ENCODE measurements at places on chromosomes 2 and 18.

DNA sequence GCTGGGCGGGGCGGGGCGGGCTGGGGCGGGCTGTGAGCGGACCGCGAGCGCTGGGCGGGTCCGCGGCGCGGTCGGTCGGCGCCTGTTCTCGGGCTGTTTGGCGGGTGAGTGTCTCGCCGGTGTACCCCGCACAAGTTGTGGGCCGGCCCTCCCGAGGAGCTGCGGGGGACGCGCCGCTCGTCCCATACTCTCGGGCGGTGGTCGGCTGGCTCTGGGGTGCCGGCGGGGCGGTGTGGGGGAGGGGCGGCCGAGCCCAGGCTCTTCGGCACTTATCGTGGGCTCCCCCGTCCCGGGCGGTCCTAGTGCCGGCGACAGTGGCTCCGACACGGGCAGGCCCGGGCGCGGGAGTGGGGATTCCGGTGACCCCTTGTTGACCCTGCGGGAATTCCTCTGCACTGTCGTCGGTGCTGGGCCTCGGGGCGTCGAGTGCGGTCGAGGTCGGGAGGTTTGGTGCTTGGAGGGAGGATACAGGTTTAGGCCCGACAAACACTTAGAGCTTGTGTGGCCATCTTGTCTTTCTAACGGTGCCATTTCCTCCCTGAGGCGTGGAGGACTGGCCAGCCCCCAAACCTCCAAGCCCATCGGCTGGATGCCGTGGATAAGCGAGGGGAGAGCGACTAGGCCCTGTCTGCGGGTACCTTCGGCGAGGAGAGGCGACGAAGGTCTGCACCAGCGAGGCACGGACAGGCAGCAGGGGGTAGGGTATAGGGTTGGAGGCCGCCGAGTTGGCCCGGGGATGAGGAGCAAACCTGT, at the start of gene SEPTIN2:
TSS of gene SEPTIN2 (plus strand) at position 47 of the 753 bp plus-strand sequence. CDS start 8,308 bp downstream, outside the sequence.
- peak; percentile 65 for DNase-seq

DNA sequence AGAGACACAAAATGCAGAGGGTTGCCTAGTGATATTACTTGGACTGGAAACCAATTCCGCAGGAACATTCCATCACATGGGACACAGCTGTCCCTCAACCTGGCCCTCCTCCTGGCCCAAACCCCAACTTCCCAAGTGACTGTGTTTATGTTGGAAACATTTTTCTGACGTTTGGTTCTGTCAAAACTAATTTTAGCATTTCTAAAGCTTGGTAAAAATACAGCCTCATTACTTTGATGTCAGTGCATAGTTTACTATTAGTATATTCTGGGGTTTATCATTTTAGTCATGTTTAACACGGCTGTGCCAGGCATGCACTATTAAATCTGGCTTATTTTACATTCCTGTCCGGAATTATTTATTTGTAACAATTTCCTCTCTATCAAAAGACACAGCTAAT, 69.9 kb downstream of the GLI2 start:
- DNase-seq, result no peak

GRCh38 chr2:88837511-88838160, 146.2 kb downstream of the RPIA start:
- no peak for DNase-seq

DNA sequence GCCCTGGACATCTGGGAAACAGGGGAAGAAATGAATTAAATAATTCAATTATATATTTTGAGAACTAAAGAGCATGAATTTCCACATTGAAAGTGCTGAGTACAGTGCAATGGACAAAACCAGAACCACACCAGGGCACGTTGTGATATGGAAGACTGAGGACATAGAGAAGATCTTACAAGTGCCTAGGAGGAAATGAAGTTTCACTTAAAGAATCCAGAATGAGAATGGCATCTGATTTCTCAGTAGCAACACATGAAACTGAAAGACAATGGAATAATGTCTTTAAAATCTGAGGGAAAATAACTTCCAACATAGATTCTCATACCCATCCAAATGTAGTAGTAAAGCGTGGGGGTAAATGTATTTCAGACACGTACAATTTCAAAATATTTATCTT, 20.3 kb upstream of the AAK1 start:
- no peak for DNase-seq

- DNase-seq, result no peak
Observed at GRCh38 chr2:169565686-169566085, 8.0 kb downstream of the FASTKD1 start.

GRCh38 chr18:21163647-21164547, 52.3 kb upstream of the ROCK1 start:
- no peak for DNase-seq

- no peak for DNase-seq
Observed at GRCh38 chr2:177171418-177171865, 41.2 kb upstream of the HNRNPA3 start.
